Stimulated activated CD8-positive, alpha-beta memory T cell treated with anti-CD3 and anti-CD28 coated beads, Interleukin-7, amount 100 ng/mL, for 1 hour (primary cell): ENCODE measurements at places on chromosomes 4 and X.

GRCh38 chrX:155673338-155673737 is 60.6 kb upstream of the TMLHE start:
- no peak for DNase-seq

GRCh38 chr4:38241541-38241940 is 281.3 kb downstream of the PTTG2 start:
- DNase-seq = no peak

DNA sequence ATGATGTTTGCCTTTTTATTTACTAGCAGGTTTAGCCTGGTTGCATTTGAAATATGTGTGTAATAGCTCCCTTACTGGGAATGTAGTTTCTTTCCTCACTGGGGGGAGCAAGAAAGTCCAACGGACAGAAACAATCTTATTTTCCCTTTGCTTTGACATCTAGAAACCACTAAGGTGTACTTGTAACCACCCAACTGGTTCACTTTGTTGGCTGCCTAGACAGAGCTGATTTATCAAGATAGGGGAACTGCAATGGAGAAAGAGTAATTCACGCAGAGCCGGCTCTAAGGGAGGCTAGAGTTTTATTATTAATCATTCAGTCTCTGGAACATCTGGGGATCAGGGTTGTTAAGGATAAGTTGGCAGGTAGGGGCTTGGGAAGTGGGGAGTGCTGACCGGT is 30.3 kb downstream of the XG start:
- no peak for DNase-seq

GRCh38 chrX:147897117-147897516 is 14.6 kb upstream of the FMR1 start:
- no peak for DNase-seq

- DNase-seq = no peak
Observed at GRCh38 chr4:71261001-71261400, 77.8 kb upstream of the SLC4A4 start.

DNA sequence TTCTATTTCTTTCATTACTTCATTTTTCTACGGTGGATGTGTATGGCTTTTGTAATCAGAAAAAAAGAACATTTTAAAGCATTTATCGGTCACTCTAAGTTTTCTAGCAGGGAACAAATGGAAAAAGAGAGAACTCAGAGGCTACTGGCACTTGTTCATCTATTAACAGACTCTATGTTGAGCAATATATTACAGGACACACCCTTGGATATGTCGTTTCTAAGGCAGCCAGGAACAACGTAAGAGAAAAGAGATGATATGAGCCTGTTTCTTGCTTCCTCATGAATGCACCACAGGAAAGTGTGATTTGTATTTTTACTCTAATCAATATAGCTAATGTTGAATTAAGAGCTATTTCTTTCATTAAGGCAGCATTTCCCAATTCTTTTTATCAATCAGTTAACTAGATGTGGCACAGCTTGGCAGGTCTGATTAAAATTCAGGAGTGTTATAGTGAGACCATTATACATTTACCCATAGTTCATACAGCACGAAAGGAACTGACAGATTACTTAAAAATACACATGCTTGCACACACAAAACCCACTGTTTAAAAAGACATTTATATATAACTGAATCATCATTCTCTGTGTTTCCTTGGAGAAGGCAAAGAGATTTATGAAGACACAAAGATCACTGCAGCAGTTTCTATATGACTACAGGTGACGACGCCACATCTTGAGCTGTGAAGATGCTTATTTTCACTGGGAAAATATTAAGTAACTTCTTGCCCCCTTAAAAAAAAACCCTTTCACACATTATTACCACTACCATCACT is 13.0 kb downstream of the RAB9B start:
- DNase-seq = no peak

- no peak for DNase-seq
Observed at GRCh38 chr4:53905941-53906377, 158.4 kb downstream of the CHIC2 start.

GRCh38 chr4:47747846-47748494 is 89.9 kb downstream of the CORIN start:
- DNase-seq = no peak
